Left lung (tissue), 14 donors: ENCODE measurements at places on chromosomes 5 and 9. TPM values are rescaled to one million over a fixed set of nuclear protein-coding genes. Genes with fewer than 3 reads are reported as not detected.

The HRCT1 gene
- 0.29 TPM for polyA plus RNA-seq

The SAP30L gene
- 55.7 TPM for polyA plus RNA-seq

The FAM78A gene
- polyA plus RNA-seq: 6.8 TPM

The TUT7 gene
- 27.1 TPM for polyA plus RNA-seq

The PCDHA11 gene
- 0.32 TPM for polyA plus RNA-seq

The ROPN1L gene
- 2.0 TPM for polyA plus RNA-seq

The MACIR gene
- 12.2 TPM for polyA plus RNA-seq

The KIF12 gene
- 54.7 TPM for polyA plus RNA-seq

The C5orf24 gene
- 73.3 TPM for polyA plus RNA-seq
